ENCODE measurements at places on chromosomes 5 and 9.

DNA sequence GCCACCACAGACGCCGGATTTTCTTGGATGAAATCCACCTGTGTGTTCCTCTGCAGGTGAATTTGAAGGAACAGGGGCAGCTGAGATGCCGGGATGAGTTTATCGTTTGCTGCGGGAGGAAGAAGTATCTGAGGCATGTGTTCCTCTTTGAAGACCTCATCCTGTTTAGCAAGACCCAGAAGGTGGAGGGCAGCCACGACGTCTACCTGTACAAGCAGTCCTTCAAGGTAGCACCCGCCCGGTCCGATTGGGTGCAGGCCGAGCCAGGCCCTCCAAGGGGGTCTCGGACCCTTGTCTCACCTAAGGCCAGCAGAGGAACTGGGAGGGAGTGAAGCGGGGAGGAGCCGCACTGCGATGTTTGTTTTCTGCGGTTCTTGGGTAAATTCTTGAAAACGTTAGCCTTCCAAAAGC is 18.4 kb upstream of the LRRC14B start:
- no peak for DNase-seq

DNA sequence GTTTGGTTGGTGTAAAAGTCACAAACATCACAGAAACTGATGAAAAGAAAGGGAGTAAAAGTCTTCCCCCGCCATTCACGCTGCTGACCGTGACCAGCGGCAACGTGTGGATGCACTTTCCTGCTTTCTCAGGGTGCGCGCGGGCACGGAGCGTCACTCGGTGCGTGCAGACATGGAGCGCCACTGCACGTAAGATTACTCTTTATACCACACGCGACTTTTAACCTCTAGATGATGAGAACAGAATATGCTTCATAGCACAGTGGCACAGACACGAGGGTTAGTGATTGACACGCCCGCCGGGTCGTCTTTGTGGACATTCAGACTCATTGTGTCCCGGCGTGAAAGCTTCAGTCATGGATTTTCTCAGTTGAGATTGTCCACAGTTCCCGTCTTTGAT is 15.7 kb downstream of the CEP72 start:
- no peak for DNase-seq

DNA sequence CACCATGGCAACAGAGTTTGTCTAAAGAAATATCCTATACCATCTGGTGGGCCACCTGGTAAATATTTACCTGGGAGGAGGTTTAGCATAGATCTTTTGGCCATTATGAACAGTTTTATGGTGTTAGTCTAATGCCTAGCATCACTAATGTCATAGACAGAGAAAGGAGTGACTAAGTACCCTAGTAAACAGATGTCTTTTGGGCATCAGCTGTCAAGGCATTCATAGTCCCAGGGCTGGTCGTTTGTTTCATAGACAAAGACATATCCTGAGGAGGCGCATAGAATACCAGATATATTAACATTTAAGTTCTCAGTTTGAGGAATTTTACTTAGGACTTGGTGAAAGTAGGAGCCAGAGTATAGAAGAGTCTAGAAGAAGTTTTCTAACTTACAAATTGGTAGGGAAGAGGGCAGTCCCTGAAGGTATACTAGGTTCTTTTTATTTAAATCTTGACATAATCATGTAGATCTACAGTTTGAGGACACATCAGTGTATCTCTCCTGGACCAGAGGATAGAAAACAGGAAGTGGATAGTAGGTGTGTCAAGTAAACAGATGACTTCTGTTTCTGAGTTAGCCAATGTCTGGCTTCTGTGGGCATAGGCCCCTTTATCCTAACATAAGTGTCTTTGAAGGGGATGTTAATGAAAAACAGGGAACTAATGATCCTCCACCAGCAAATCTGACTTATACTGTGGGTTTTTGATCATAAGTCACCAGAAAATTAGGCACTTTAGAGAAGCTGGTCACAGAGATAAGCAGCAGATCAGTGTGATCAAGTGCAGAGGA is 105.0 kb upstream of the PRSS3 start:
- no peak for DNase-seq

DNA sequence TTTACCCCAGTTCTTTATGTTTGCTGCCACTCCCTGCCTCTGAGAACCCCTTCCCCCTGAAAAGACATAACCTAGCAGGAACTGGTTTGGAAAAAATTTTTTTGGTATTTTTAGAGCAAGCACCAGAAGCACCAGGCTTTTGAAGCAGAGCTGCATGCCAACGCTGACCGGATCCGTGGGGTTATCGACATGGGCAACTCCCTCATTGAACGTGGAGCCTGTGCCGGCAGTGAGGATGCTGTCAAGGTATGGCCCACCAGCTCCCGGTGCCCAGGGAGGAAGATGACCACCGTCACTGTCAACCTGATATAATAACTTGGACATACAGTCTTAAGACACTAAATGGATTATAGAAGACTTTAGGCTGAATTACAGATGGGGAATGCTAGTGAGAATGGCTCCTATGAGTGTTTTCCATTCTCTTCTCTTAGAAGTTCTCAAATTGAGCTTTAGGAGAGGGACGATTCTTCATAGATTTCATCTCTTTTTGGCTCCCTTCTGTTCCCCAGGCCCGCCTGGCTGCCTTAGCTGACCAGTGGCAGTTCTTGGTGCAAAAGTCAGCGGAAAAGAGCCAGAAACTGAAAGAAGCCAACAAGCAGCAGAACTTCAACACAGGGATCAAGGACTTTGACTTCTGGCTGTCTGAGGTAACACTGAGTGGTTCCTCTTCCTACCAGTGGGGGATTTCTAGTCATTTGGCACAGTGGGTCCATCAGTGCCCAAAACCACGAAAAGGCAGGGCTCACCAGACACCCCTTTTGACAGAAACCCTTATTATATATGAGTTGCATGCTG is 44.9 kb downstream of the DYNC2I2 start:
- no peak for DNase-seq

DNA sequence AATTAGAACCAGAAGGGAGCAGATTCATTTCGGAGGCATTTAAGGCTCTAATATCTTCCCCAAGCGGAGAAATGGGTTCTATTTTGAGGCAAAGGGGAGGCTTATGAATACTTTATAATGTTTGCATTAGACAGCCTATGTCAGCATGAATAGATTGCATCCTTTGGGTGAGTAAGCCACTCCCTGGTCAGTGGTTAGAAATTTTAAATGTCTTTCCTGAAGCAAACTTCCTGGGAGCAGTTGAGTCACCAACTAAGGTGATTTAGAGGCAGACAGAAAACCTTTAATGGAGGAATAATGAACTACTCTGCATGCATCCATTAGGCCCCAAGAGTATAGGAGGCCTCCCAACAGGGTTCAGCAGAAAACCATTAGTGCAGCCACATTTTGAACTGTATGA is 204.9 kb downstream of the ELAVL2 start:
- DNase-seq, result no peak

DNA sequence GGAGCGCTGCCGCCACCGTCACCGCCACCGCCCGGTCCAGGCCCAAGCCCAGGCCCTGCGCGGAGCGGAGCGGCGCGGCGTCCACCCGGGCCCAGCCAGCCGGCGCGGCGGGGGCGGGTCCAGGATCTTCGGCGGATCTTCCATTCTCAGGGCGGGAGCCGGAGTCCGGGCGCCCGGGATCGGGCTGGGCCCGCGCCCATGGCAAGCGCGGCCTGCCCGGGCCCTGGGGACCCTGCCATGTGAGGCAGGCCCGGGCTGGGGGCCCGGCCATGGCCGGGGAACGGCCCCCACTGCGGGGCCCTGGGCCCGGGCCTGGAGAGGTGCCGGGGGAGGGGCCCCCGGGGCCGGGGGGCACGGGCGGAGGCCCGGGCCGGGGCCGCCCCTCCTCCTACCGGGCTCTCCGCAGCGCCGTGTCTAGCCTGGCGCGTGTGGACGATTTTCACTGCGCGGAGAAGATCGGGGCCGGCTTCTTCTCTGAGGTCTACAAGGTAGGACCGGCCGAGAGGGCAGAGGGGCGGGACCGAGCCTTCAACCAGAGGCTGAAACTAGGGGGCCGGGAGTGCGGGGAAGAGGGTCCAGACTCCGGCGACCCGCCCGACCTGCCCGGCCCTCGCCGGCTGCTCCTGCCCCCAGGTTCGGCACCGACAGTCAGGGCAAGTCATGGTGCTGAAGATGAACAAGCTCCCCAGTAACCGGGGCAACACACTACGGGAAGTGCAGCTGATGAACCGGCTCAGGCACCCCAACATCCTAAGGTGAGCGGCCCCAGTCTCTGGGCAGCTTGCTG is 482 bp downstream of the TESK1 start:
- DNase-seq, result no peak

- DNase-seq, result no peak
These were observed 772.0 kb upstream of the FAM174A start for GRCh38 chr5:99763021-99763774.

- no peak for DNase-seq
These were observed 175.2 kb downstream of the FBXL17 start for GRCh38 chr5:108206707-108207106.

DNA sequence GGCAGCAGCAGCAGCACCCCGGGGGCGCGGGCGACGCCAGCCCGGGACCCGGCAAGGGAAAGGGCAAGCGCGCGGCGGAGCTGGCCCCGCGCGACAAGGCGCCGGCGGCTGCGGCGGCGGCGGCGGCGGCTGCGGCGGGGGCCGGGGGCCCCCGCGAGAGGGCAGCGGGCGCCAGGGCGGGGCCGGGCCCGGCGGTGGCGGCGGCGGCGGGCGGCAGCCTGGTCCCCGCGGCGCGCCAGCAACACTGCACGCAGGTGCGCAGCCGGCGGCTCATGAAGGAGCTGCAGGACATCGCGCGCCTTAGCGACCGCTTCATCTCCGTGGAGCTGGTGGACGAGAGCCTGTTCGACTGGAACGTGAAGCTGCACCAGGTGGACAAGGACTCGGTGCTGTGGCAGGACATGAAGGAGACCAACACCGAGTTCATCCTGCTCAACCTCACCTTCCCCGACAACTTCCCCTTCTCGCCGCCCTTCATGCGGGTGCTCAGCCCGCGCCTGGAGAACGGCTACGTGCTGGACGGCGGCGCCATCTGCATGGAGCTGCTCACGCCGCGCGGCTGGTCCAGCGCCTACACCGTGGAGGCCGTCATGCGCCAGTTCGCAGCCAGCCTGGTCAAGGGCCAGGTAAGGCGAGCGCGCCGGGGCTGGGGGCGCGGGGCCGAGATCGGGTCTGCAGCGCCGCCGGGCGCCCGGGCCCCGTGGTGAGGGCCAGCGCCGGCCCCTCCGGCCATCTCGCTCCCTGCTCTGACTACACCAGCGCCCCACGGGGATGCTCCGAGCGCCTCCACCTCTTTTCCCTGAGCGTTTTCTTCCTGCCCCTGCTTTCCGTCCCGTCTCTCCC is at the start of gene UBE2QL1:
Gene UBE2QL1, plus strand, starts transcription at position 238 of the 843 bp plus-strand sequence. Its CDS starts 35 bp downstream, at position 273.
- no peak for DNase-seq

DNA sequence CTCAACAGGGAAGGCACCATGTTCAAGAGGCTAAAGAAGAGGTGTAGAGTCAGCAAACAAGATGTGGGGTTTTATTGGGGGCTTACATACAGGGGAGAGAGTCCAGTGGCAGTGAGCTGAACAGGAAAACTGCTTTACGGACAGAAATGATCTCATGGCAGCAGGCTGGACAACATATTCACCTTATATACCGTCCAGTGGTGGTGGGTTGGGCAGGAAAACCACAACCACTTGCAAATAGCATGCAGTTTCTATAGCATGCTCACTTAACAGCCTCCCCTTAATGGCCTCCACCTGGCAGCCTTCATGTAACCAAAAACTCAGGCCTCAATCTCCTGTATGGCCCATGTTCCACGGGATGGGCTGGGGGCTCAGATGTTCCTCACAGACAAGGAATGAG is 5.4 kb downstream of the TNFSF8 start:
- DNase-seq, result no peak

- no peak for DNase-seq
These were observed 1.6 kb downstream of the FIBCD1 start for GRCh38 chr9:130937146-130938076.

GRCh38 chr5:36416605-36417004 is 114.9 kb upstream of the RANBP3L start:
- no peak for DNase-seq

GRCh38 chr9:26748449-26749058 is 144.0 kb downstream of the CAAP1 start:
- DNase-seq, result no peak

DNA sequence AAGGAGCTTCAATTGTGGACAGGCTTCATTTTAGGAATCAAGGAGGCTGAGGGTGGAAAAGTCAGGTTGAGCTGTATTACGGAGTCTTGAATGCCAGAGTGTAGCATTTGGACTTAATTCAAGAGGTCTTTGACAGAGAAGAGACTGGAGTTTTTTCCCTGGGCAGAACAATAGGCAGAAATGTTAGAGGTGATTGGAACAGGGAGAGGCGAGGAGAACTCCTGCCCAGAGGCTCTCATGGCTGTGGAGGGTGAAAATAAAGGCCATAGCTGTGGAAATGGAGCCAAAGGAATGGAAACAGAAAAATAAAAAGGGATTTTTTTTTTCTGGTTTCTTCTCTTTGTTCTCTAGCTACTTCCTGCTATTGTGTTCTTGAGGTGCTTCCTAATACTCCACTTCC is 3.7 kb upstream of the IFNB1 start:
- DNase-seq, result no peak

DNA sequence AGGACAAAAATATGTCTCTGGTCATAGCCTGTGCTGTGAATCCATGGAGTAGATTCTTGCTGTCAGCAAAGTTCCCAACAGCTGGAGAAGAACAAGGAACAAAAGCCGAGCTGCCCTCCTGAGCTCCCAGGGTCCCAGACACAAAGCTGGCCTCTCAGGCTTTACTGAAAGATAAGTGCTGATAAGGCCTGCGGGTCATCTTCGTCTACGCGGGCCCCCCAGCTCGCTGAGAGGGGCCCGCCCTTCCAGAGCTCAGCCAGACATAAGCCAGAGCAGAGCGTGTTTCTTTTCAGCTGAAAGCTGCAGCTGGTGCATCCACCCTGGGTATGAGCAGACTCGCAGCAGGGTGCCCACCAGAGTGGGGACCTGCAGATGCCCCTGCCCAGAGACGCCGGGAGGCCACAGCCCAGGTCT is 84.7 kb downstream of the HSD17B3 start:
- DNase-seq, result no peak

GRCh38 chr9:79633558-79633957 is 61.8 kb downstream of the TLE4 start:
- no peak for DNase-seq

- DNase-seq, result no peak
These were observed 1053.5 kb downstream of the NR2F1-AS1 start for GRCh38 chr5:92527311-92528078.

- no peak for DNase-seq
These were observed 7.4 kb downstream of the PSAT1 start for GRCh38 chr9:78304357-78304756.

All from amniotic stem cell (primary cell).